Putamen (tissue), 1 donor: ENCODE measurements at places on chromosomes 4 and X.

DNA sequence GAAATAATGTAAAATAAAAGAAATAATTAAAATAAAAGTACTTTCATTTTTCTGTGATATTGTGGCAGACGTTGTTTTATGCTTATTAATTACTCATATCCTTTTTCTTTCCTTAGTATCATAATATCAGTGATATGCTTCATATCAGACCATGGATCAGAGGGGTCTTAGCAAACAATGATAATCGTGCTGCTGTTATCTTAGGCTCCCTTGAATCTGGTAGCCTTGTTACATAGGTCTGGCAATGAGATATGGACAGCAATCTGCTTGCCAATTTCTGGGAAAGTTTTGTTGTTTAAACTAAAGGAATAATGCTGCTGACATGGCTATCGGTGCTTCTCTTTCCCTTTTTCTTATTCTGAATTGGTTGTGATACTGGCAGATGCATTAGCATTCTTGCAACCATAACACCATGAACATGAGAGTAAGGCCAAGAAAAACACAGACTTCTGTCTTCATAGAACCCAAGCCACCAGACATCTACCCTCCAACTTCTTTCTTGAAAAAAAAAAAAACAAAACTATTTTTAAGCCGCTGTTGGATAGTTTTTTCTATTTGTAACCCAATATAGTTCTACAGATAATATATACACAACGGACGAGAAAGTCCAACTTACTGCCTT lies 16.4 kb downstream of the EPHA5 start:
- no peak for DNase-seq

DNA sequence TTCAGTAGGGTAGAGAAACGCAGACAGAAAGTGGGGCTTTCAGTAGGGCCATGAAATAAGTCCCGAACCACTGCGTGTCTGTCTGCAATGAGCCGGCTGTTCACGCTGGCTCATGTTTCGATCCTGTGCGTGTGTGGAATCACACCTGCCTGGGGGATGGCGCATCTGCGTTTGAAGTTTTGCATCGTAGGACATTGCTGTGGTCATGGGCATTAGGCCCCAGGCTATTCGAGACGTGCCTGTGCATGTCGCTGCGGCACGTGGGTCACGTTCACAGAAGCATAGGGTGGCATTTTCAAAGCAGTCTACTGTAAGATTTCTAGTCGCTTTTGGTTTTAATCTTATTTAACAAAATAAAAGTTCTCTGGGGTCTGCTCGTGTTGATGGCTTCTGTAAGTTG lies 25.5 kb upstream of the HGFAC start:
- no peak for DNase-seq

- no peak for DNase-seq
These were observed 175.4 kb downstream of the TBCK start for GRCh38 chr4:106140601-106141000.

DNA sequence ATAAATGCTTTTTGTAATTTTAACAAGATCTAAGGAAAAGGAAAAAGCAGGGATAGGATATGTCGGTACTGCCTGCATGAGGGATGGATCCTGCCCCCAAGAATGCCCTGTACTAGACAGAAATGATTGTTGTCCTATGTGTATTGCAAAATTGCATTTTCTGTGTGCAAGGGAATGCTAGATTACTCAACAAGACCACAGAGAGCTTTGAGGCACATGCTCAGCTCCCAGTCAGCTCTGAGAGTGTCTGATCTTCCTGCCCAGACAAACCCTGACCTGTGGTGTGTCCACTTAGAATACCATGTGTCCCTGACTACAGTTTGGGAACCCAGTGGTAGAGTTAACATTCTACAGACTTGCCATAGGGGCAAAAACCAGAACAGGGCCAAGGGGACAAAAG lies 129.2 kb upstream of the PAK3 start:
- DNase-seq: no peak

- no peak for DNase-seq
These were observed 95.4 kb downstream of the NKX6-1 start for GRCh38 chr4:84403656-84404055.
